ENCODE measurements at places on chromosomes 6 and 20.

- DNase-seq = no peak
These were observed 15.3 kb downstream of the TJAP1 start for GRCh38 chr6:43492673-43493072.

GRCh38 chr20:56750430-56750829 is 121.3 kb downstream of the TFAP2C start:
- no peak for DNase-seq

DNA sequence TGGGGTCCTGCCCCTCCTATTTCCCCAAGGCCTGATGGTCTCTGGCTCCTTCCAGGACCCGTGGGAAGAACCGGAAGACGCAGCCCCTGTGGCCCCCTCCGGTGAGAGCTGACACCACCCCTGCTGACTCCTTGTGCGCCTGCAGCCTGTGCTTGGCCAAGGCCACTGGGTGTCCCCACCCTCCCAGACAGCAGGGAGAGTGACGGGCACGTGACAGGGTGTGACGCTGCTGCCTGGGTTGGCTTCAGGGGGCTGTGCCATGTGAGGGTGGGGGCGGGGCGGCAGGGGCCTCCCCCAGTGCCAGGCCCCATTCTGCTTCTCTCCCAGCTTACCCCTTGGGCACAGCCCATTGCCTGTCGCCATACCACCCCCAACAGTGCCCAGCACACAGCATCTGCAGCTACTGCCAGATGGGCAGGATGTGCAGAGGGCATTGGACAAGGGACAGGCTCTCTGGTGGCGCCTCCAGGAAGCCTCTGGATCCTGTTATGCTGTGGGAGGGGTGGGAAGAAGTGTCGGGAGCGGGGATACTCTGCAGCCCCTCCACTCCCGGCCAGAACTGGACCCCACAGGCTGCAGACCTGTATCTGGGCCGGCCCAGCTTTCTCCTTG is 2.9 kb downstream of the BIRC7 start:
- peak; percentile 27 for DNase-seq

DNA sequence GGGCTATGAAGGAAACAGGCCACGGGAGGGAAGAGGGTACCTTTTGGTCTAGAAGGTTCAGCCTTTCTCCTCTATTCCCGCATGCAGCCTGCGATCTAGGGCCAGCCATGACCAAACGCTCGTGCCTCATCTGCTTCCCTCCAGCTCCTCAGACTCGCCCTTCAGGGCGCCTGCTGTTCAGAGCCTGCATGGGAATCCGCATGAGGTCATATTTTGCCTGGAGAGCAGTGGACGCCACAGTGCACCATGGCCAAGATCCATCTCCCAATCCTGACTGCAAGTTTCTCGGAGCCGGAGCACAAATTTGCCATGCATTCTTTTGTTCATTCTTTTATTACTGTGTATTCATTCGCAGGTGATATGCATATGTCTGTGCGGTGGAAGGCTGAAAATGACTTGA is 608.1 kb downstream of the QKI start:
- DNase-seq = no peak

- no peak for DNase-seq
These were observed 69.6 kb downstream of the C6orf52 start for GRCh38 chr6:10624836-10625235.

GRCh38 chr6:122799916-122800686 is 11.0 kb downstream of the SMPDL3A start:
- DNase-seq = no peak

GRCh38 chr6:95768539-95768938 is 191.2 kb downstream of the MANEA start:
- no peak for DNase-seq

GRCh38 chr6:75418233-75418632 is 75.4 kb downstream of the FILIP1 start:
- DNase-seq = peak; percentile 51

DNA sequence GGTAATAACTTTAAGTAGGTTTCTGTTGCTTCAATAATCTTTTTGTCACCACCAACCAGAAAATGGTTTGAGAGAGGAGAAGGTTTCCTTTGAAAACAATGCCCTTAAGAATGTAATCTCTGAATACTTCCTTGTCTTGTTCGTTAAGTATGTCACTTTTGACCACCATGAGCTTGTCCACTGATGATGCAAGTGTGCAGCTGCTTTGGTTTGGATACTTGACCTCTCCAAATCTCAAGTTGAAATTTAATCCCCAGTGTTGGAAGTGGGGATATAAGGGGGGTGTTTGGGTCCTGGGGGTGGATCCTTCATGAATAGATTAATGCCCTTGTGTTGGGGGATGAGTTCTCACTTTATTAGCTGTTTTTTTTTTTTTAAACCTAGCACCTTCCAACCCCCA is 985.4 kb downstream of the EPHA7 start:
- no peak for DNase-seq

DNA sequence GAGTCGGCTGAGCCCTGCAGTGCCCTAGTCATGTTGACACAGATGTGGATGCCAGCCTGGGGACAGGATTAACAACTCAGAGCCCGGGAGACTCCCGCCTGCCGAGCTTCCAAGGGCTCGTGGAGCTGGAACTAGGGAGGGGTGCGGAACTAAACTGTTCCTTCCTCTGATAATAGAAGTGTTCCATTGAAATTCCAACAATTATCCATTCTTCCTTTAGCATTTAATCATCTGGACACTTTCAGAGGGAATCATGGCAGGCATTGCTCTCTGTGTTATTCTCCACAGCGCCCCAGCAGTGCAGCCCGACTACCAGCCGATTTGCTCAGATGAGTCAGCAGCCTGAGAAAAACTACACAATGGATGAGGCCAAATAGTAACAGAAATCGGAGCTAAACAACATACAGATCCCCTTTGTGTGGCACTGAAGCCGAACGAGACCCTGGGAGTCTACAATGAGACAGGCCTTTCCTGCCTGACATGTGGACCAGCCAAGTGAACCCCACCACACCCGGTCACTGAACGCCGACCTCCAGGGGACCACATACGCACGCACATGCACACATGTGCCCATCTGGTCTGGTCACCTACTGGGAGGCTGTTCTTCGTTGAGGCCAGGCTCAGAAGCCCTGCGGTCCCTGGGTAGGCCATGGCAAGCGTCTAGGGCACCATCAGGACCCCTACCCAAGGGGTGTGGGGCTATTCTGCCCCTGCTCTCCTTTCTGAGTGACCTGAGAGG is 238.4 kb upstream of the AFDN start:
- peak; percentile 61 for DNase-seq
